ENCODE measurements at places on chromosomes 2 and 18.

GRCh38 chr2:69466728-69467127 is 29.5 kb upstream of the NFU1 start:
- DNase-seq, result no peak

- no peak for DNase-seq
Observed at GRCh38 chr2:230225486-230225885, at the start of gene SP140. Gene SP140 (plus strand): TSS chr2:230225736. CDS start chr2:230225845, 109 bp downstream.

- peak; percentile 73 for DNase-seq
Observed at GRCh38 chr2:206084439-206084869, 1.5 kb downstream of the INO80D start.

- DNase-seq, result no peak
Observed at GRCh38 chr2:174535083-174535482, 48.3 kb upstream of the GPR155 start.

GRCh38 chr18:76451396-76452331 is 43.4 kb downstream of the ZNF516 start:
- no peak for DNase-seq

GRCh38 chr2:158115202-158115767 is 13.6 kb downstream of the UPP2 start:
- DNase-seq, result no peak

DNA sequence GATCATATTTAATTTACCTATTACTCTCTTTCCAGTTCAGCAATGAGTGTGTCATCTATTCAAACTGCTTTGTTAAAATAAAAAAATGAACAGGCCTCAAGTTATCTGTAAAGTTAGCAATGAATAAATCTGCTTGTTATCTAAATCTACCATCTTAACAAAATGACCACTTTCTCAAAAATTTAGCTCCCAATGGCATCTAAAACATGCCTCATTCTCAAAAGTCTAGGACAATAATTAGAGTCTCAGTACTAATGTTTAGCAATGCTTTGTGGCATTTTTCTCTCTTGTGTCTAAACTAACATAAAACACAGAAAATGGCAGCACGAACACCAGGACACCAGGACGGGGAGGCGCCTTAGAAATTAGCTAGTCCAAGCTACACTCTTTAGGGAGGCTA is 3.6 kb upstream of the ASAP2 start:
- no peak for DNase-seq

DNA sequence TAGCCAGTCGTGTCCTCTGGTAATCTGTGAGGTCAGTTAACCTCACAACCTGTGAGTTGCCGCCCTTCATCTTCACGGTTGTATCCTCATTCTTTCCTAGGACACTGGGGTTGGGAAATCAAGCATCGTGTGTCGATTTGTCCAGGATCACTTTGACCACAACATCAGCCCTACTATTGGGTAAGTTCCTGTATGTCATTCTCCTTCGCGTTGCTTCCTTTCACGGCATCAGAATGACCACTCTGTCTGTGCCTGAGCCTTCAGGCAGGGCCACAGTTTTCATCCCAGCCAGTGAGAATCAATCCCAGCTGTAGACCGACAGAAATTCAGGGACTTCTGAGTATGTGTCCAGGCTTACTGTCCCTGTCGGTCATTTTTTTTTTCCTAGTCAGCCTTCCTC is 67.1 kb downstream of the RAB31 start:
- DNase-seq, result no peak

- no peak for DNase-seq
Observed at GRCh38 chr2:85669549-85669948, 1.6 kb upstream of the SFTPB start.

- DNase-seq, result no peak
Observed at GRCh38 chr2:232925153-232925820, 55.2 kb downstream of the SNORC start.

DNA sequence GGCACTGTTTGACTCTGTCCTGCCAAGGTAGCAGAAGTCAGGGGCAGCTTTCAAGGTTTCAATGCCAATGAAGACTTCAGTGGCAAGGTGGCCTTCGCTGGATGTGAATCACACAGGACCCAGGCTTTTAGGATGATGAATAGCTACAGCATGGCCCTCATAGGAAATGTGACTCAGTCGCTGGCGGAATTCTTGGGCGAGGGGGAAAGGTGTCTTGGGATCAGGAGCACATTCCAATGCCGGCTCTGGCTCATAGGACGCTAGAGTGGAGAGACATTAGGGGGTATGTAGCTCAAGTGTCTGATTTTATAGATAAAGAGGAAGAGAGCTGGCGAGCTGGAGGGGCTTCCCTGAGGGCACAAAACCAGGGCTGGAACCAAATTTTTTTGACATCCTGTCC is 68.6 kb downstream of the SMIM21 start:
- peak; percentile 61 for DNase-seq

GRCh38 chr2:235149736-235150135 is 197.9 kb downstream of the SH3BP4 start:
- DNase-seq, result no peak

DNA sequence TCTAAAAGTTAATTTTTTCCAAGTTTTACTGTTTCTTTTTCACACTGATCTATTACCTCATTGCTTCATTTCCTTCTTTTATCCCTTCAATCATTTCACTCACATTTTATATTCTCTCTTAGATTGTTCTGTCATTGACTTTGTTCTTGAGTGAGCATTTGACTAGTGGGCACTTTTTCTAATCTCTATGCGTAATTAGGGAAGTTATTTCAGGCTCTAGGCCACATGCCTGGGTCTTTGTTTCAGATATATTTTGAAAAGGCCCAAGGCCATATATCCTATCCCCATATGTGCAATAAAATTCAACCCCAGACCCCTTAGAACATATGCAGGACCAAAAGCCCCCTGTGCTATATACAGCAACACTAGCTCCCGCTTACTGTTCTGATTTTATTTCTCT is 61.2 kb downstream of the MSH6 start:
- DNase-seq, result no peak

DNA sequence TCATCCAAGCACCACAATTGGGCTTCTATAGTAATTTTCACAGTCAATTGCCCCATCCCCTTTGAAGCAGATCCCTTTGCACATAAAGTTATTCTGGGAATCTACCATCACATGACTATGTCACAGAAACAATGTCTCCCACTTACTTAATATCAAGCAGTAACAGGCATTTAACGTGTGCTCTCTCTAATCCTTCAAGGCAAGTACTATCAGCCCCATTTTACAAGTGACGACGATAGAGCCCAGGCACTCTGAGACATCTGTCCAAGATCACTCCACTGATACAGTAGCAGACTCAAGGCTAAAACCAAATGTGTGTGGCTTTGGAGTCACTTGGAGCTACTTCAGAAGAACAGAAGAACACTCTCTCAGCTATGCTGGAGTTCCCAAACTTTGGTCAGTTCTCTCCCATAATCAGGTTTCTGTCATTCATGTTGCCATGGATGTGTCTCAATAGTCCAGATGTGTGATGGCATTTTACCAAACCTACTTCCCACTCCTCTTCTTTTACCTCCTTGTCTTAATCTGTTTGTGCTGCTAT is 39.7 kb downstream of the PID1 start:
- DNase-seq, result no peak

GRCh38 chr18:10202845-10203321 is 251.6 kb upstream of the APCDD1 start:
- no peak for DNase-seq

GRCh38 chr18:63979409-63979920 is 9.6 kb downstream of the SERPINB8 start:
- peak; percentile 67 for DNase-seq

DNA sequence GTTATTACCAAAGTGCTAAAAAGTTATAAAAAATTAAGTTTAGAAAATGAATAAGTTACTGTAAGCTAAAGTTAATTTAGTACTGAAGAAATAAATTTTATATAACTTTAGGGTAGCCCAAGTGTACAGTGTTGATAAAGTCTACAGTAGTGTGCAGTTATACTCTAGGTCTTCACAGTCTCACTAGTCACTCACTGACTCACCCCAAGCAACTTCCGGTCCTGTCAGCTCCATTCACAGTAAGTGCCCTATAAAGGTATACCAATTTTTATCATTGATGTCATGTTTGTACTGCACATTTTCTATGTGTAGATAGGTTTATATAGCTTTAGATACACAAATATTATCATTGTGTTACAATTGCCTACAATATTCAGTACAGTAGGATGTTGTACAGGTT is 518.3 kb upstream of the PIK3C3 start:
- no peak for DNase-seq

DNA sequence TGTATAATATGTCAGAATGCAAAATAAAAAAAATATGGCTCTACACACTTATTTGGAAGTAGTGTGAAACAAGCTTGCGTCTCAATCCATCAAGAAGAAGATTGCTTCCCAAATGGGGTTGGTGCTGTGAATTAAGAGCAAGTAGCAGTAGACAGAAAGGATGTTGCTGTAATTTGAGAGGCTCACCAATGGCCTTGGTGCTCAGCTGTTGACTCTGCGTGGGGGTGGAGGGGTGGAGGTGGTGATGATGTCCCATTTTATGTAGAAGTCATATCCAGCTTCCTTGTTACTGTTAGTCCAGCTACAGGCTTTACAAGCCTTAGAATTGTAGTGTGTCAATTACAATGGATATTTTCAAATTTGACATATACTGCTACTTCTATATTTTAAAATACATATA is 223.4 kb upstream of the RND3 start:
- DNase-seq, result no peak

- no peak for DNase-seq
Observed at GRCh38 chr2:238006510-238006909, 39.7 kb downstream of the UBE2F start.

DNA sequence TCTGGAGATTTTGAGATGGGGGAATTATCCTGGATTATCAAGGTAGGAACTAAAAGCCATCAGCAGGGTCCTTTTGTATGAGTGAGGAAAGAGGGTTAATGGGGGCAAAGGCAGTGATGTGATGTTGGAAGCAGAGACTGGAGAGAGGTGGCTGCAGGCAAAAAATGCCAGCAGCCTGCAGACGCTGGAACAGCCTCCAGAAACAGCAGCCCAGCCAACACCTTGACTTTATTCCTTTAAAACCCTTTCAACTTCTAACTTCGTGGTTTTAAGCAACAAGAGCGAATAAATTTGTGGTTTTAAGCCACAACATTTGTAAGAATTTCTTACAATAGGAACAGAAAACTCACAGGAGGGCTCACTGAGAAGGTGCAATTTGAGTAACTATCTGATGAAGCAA is 523.1 kb upstream of the HS6ST1 start:
- no peak for DNase-seq

DNA sequence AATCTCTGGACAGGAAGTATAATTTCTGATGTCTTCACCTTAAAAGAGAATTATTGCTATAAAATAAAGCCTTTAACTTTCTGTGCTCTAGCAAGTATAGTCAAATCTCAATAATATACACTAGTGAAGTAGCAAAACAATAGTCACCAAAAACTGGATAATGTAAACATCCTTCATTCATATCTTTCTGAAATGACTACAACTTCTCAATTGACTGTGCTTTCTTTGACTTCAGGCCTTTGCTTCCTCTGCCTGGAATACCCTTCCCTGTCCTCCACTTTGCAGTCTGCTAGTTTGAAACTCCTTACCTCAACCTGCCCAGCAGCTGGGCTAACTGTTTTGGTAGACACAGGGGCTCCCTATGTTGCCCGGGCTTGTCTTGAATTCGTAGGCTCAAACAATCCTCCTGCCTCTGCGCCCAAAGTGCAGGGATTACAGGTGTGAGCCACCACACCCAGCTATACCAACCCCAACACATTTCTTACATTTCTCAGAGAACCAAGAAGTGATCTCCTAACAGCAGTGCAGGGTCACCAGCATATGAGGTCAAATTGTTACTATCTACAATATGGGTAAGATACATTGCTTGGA is 6.6 kb upstream of the PCBP1 start:
- no peak for DNase-seq

- no peak for DNase-seq
Observed at GRCh38 chr2:41717839-41718238, 330.0 kb upstream of the PKDCC start.

GRCh38 chr18:58776084-58776483 is 88.6 kb upstream of the ZNF532 start:
- peak; percentile 41 for DNase-seq

- no peak for DNase-seq
Observed at GRCh38 chr18:13235981-13236380, 17.4 kb downstream of the LDLRAD4 start.

GRCh38 chr2:207704078-207704477 is 7.4 kb upstream of the CCNYL1 start:
- no peak for DNase-seq

DNA sequence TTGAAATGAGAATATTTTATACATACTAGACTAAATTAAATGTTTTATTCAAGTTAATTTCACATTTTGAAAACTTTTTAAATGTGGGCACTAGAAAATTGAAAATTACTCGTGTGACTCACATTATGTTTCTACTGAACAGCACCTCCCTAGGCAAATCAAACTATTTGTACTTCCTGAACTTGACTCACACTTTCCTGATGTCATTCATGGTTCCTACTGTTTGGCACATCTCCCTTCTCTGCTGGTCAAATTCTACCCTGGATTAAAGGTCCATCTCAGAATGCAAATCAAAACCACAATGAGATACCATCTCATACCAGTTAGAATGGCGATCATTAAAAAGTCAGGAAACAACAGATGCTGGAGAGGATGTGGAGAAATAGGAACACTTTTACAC is 16.7 kb downstream of the LHCGR start:
- peak; percentile 64 for DNase-seq

DNA sequence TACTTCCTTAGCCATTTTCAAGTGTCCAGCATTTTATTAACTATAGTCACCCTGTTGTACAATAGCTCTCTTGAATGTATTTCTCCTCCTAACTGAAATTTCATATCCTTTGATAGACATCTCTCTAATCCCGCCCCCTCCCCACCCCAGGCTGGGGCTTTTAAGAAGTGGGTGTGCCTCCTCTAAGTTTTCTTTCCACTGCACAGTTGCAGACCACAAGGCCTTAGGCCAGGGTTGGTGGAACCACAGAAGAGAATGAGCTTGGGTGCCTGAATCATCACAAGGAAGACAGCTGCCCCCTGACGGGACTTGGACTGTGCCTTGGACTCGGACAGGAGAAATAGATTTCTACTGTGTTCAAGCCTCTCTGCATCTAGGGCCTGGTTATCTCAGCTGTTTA is 193.4 kb downstream of the HAUS1 start:
- no peak for DNase-seq

DNA sequence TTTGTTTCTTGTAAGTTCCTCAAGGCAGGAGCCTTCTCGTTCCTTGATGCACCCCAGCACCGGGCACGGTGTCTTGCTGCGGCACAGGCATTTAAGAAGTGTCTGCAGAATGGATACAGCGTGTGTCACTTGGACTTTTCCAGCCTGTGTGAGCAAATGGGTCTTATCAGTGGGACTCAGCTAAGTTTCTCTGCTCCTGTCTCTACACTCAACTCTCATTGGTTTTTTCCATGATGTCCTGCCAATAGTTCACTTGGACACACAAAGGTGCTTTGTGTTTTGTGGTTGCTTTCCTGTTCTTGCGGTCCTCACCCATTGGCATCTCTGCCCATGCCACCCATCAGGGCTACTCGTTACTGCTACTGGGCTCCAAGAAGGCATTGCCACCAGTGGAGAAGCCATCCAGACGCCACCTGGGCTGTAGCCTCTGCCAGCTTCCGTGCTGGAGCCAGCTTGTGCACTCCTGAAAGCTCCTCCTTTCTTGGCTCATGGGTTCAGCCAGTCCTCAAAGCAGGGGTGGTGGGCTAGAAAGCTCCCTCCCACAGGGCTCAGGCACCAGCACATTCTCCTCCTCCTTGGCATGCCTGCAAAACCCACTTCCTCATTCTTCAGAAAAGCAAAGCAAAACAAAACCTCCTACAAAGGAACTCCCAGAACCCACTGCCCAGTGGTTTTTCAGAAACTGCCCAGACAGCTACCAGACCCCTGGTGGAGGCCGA is 41.4 kb downstream of the IL1R2 start:
- DNase-seq, result peak; percentile 89

GRCh38 chr18:77123320-77124231 is 9.0 kb downstream of the MBP start:
- no peak for DNase-seq

GRCh38 chr2:101087638-101088037 is 63.5 kb downstream of the TBC1D8 start:
- DNase-seq, result no peak
